A375 (cell line): ENCODE measurements at places on chromosomes 12 and 14. TPM values are rescaled to one million over a fixed set of nuclear protein-coding genes. Genes with fewer than 3 reads are reported as not detected.

NPAS3 gene
- total RNA-seq: 0.32 and 0.57 TPM in 2 replicates

OXA1L gene
- total RNA-seq: 80.0 and 85.1 TPM in 2 replicates

HOTAIR gene
- 0.50 and 1.7 TPM in 2 replicates for total RNA-seq

ANKRD9 gene
- total RNA-seq: 12.7 and 14.0 TPM in 2 replicates

TBX3 gene
- total RNA-seq: 26.4 and 32.7 TPM in 2 replicates

SAMD15 gene
- 2.6 and 5.8 TPM in 2 replicates for total RNA-seq
